ENCODE measurements at places on chromosomes 11 and 22.

GRCh38 chr11:110518809-110519514 is 89.2 kb downstream of the FDX1 start:
- DNase-seq, result no peak

DNA sequence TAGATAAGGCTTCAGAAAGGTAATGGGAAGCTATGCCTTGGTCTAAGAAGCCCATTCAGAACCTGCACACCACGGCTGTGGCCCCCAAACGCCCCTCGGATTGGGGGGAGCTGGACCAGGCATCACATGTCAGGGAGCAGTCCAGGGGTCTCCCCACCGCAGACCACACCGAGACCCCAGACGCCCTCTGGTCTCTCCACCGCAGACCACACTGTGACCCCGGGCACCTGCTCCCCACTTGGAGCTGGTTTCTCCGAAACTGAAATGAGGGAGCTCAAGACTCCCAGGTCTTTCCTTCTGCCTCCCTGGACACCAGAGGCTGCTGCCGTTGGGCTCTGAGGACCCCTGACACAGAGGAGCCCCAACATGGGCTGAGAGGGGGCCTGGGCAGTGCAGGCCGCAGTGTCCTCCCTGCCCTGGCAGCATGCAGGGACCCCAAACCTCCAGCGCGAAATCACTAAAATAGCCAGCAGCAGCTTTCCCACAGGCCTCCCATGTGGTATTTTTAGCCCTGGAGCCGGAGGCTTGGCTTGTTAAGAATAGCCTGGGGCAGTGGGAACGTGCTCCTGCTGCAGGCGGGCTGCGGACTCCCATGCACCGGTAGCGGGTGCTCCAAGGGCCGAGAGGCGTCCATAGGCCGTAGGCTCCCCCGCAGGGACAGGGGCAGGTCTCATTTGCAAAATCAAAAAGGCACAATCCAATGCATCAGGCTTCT is 7.7 kb downstream of the LINC01488 start:
- DNase-seq, result no peak

- no peak for DNase-seq
Observed at GRCh38 chr22:45452565-45453379, 39.3 kb downstream of the RIBC2 start.

DNA sequence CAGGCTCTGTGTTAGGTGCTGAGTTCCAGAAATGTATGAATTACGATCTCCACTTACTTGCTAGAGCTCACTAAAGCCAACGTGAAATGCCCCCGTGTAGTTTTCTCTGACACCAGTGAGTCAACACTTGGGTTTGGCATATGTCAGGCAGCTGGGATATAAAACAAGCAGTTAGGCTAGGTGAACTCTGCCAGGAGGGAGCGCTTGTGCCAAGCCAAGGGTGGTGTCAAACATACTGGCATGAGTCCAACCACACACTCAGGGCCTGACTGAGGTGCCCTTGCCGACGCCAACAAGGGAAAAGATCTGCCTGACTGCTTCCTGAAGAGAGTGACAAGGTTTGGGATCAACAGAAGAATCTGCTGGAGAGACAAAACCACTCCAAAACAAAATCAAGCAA is 167.8 kb upstream of the NARS2 start:
- no peak for DNase-seq

GRCh38 chr11:20178976-20179375 is 18.7 kb upstream of the DBX1 start:
- DNase-seq, result no peak
